ENCODE measurements at places on chromosomes 5 and 9.

DNA sequence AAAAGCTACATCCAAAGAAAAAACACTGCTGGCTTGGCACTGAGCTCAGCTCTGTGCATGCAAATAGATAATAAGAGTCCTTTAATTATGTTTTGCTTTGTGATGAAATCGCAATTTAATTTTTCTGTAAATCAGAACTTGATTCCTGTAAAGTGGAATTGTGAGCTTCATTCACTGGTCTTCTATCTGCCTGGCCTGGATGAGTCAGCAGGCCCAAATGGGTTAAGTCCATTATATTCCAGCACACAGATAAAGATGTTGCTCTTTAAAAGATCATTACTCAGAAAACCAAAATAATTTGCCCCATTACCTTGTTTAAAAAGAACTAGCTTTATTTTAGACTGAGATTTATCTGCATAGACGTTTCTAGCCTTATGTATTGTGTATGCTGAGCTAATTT is 90.4 kb downstream of the CARTPT start:
- no peak for DNase-seq

DNA sequence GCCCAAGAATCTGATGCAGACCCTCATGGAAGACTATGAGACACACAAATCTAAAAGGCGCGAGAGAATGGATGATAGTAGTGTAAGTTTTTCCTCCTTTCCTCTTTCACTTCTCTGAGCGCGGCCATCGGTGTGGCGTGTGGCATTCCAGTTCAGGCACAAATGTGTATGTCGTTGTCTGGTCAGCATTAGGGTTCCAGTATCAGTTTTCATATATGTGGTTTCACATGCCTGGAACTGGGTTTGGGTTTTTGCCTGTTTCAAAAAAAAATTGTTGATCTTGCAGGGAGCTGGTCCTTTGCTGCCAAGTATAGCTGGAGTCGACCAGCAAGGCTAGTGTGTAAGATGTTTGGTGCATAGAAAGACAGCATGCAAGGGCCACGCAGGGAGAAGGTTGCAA is 51.5 kb downstream of the C9orf152 start:
- DNase-seq: no peak

- no peak for DNase-seq
Measured at GRCh38 chr9:126723807-126724172, 81.0 kb upstream of the ZBTB43 start.

GRCh38 chr9:119829186-119829585 is 460.0 kb upstream of the BRINP1 start:
- DNase-seq: no peak

GRCh38 chr9:87547671-87548081 is 50.0 kb downstream of the DAPK1 start:
- DNase-seq: no peak

- DNase-seq: no peak
Measured at GRCh38 chr5:54108136-54108535, 202.2 kb downstream of the ARL15 start.

DNA sequence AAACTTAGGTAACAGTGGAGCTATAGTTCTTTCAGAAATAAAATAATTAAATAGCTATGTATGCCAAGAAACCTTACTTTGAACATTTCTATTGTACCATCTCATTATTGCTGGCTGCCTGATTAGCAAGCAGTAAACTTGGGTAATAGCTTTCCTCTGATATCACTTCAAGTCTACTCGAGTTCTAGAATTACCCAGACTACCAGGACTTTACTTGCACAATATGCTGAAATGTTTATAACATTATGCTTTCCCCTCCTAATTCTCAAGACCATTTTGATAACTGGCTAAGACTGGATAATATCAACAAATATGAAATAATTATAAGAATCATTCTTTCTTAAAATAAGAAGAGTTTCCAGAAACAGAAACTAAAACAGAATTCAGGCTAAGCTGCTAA is 512.6 kb downstream of the RAB3C start:
- DNase-seq: no peak

DNA sequence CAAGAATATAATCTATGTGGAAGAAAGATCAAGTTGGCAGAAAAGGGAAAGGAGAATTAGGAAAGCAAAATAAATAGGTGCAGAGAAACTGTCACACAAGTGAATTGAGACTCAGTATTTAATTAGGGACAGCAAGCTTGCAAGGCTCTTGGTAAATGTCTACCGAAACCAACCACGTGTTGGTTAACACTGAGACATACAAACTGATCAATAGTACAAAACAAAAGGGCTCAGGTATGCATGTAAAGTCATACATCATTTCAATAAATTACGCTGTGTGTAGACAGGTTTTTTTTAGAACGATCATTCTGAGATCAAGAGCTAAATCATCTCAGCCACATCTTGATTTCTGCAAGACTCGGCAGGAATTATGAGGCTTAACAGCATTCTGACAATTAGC is 225.4 kb downstream of the EBF1 start:
- DNase-seq: no peak

DNA sequence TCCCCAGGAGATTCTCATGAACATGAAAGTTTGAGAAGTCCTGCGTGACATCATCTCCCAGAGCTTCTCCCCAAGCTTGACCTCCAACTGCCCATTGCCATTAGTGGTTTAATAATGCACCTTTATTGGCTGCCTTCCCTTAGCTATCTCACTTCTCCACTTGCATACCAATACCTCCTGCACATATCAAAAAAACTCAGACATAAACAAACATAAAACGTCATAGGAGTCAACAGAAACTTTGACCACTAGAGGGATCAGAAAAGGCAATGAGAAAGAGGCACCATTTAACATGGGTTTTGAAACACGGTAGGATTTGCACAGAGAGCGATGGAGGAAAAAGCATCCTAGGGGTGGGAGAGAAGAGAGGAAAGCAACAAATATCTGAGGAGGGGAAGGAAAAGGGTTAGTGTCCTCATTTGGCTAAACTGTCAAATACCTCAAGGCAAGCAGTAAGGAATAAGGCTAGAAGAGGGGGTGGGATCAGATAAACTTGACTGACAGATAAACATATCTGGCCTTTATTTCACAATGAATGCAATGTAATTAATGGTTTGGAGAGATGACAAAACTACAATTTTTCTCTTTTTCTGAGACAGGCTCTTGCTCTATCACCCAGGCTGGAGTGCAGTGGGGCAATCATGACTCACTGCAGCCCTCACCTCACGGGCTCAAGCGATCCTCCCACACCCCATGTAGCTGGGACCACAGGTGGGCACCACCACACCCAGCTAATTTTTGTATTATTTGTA is 27.0 kb downstream of the GNAQ start:
- DNase-seq: no peak

- no peak for DNase-seq
Measured at GRCh38 chr9:124006448-124007361, 4.9 kb upstream of the LHX2 start.

DNA sequence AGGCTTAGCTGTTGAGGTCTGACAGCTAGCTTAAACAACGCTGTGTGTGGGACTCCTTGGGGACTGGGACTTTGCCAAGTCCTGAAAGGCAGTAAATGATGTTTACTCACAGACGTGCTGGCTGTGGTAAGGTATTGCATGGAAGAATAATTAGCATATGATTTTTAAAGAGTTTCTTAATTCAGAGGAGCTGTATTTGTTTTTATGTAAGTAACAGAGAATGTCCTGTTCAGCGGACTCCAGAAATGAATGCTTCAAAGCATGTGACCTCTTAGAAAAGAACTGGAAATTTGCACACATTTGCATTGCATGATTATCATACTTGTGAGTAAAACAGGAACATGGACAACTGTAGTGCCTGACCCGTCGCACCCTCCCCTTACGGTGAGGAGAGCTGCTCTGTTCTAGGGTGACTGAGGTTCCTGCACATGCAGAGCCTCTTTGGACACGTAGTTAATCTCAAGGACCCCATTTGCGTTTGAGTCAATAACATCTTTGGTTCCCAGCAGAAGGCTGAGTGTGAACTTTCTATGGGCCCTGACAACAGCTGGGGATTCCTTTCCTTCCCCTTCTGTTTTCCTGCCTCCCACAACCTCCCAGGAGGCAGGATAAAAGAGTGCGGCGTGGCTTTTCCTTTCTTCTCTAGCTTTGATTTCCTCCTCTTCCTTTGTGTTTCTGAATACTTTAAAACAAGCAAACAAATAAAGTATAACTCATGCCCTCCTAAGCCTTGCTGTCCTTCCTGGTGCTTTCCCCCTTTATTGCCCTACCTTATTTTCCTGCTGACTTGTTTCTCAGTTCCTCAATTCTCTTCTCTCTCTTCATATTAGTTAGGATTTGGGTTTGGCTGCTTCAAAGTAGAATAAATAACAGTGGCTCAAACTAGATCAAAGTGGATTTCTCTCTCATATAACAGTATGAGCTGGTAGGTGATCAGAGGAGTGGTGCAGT is 157.2 kb upstream of the CD180 start:
- DNase-seq: no peak

DNA sequence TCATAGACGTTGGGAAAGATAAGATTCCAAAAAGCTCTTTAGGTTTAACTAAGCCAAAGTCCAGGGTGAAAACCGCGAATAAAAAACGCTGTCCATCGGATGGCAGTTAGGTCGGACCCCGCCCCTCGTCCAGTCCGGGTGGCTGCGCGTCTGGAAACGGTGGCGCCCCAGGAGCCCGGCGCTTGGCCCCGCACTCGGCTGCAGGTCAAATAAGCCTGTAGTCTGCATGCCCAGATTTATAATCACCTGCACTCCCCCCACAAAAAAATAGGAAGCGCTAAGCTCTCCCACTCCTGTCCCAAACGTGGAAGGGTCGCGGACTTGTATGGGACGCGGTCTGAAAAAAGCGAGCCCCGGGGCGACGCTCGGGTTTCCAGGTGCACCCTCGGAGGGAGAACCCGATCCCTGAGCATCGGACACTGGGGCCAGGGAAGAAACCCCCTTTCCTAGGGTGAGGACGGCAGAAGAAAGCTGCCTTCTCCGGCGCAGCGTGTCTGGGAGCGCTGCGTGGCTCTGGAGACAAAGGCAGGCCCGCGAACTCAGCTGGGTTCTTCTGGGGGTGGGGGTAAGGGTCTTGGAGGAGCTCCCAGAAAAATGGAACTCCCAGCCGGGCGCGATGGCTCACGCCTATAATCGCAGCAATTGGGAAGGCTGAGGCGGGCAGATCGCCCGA is 923 bp upstream of the ZBTB5 start:
- DNase-seq: peak; percentile 12

DNA sequence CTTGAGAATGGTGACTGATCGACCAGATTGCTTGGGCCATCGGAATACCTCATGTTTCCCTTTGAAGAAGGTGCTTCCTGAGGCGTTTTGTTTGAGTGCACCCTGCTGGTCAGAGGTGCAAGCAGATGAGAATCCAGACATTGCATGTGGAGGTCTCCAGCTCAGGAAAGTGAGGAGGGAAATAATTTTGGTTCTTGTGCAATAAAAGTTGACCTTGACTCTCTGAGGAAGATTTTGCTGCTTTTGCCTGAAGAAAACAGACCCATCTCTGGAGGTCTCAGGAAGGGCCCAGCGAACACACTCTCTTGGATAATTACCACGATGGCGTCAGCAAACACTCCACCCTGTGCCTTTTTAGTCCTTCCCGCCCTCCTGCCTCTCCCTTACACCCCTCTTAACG is 69.7 kb downstream of the GRAMD2B start:
- DNase-seq: no peak

DNA sequence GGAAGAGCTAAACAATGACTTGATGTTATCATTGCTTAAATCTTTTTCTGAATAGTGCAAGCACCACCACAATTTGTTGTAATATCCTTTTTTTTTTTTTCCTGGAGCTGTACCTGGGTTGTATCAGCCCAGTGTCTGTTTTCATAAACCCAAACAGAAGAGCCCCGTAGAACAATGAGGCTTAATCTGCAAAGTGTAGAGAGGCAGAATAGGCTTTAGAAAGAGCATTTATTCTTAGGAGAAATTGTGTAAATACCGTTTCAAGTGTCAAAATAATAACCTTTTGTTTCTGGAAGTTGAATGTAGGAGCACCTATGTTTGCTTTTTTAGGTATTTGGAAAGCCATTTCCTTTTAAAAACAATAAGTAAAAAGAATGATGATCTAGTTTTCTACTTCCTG is 26.4 kb downstream of the RGS7BP start:
- no peak for DNase-seq

GRCh38 chr9:111001526-111001925 is 36.7 kb downstream of the LPAR1 start:
- DNase-seq: no peak

GRCh38 chr5:56962286-56962685 is 10.4 kb upstream of the MIER3 start:
- no peak for DNase-seq

DNA sequence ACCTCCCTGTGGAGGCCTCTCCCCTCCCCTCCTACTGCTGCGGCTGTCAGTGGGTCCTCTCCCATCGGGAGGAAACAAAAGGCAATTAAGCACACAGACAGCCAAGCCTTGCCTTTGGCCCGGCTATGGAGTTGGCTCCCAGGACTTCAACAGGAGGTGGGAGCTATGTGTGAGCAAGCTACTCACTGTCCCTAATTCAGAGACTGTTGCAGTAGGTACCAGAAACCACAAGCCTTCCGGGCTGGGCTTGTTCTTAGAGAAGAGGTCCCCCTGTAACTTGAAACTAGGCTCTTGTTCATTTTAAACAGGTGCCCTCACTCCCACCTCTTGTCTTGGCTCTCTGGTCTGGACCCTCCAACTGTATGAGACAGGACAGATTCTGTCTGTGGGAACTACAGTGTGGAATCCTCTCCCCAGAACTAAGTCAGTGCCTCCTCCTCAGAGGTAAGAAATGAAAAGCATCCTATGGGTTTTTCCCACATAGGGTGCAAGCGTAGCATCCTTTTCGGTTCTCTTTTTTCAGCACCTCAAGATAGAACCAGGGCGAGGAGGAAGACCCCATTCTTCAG is 561.1 kb downstream of the EBF1 start:
- DNase-seq: no peak

- DNase-seq: no peak
Measured at GRCh38 chr5:9149988-9150387, 395.9 kb downstream of the SEMA5A start.

- DNase-seq: no peak
Measured at GRCh38 chr9:129630967-129631673, 5.2 kb downstream of the NTMT1 start.

DNA sequence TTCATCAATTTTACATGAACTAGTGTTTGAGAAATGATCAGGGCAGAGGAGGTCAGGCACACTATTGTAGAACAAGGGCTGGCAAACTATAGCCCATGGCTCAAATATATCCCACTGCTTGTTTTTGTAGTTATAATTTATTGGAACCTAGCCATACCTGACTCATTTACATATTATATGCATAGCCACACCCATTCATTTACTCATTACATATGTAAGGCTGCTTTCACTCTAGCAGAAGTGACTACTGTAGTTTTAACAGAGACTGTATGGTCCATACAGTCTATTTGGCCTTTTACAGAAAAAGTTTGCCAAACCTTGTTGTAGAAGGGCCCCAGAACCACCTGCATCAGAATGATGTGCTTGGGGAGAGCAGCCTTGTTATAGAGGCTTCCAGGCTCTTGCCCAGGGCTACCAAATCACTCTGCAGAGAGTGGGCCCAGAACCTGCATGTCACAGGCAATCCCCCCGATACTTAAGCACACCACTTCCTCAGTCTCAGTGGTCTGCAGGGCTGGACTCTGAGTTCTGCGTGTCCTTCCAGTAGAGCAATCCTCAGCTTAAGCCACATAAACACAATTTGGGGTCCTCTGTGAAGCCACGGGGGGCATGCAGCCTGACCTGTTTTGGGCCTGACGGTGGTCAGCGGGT is 6.7 kb downstream of the ANKS6 start:
- DNase-seq: no peak

GRCh38 chr9:14320271-14321181 is 6.6 kb upstream of the NFIB start:
- no peak for DNase-seq

GRCh38 chr5:116137544-116138378 is 52.9 kb downstream of the COMMD10 start:
- no peak for DNase-seq

GRCh38 chr5:56837381-56837780 is 22.0 kb downstream of the MAP3K1 start:
- DNase-seq: no peak

- no peak for DNase-seq
Measured at GRCh38 chr9:2755285-2755684, 38.0 kb downstream of the KCNV2 start.

Data from stimulated activated effector memory CD8-positive, alpha-beta T cell treated with anti-CD3 and anti-CD28 coated beads, Interleukin-12 subunit alpha, Interleukin-12 subunit beta, amount 100 ng/mL, for 72 hours (primary cell).